ENCODE measurements at places on chromosomes 7 and 10.
A peak's percentile ranks its signal among the peaks of the same experiment; 100 is the strongest.

DNA sequence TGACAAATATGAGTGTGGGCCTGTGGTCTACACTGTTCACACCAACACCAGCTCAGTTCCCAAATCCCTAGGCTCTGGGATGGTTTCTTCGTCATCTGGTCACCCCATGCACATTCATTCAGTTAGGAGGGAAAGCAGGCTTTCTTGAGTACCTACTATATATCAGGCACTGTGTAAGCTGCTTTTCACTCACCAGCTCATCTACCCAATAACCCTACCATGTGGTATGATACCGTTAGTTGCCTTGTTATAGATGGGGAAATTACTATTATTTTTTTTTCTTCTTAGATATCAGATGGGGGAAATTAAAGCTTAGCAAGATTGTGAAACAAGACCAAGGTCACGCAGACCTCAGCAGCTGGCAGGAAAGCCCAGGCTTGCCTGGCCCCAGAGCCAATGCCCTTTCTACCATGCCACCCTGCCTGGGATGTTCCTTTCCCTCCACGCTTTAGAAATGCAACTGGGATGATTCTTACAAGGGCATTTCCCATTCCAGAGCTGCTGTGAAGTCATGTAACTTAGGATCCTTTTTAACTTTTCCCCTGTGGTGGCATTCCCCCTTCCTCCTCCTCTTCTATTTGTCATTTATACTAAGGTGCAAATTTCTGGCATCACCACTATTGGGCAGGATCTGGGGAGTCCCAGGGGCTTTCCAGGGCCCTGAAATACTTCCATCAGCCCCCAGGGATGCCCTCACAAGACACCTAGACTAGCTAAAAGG lies 93.1 kb upstream of the EFCAB10 start:
- DNase-seq, result peak; percentile 46

- DNase-seq, result no peak
Measured at GRCh38 chr10:71812913-71813590, 38.0 kb downstream of the PSAP start.

DNA sequence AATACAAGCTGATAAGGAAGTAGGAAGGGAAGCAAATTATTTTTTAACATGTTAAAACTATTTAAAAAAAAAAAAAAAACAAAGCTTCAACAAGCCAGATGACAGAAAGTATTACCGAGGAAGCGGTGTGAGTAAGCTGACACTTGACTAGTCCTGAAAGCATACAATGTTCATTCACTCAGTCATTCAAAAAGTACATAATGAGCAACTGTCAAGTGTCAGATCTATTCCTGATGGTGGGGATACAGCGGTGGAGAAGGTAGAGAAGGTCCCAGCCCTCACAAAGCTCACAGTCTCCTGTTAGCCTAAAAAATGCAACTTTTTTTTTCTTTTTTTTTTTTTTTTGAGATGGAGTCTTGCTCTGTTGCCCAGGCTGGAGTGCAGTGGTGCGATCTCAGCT lies 40.0 kb downstream of the RAPGEF5 start:
- DNase-seq, result no peak

GRCh38 chr10:103819493-103819892 lies 35.9 kb downstream of the SH3PXD2A start:
- no peak for DNase-seq

- no peak for DNase-seq
Measured at GRCh38 chr10:124144536-124144935, 51.1 kb upstream of the CHST15 start.

DNA sequence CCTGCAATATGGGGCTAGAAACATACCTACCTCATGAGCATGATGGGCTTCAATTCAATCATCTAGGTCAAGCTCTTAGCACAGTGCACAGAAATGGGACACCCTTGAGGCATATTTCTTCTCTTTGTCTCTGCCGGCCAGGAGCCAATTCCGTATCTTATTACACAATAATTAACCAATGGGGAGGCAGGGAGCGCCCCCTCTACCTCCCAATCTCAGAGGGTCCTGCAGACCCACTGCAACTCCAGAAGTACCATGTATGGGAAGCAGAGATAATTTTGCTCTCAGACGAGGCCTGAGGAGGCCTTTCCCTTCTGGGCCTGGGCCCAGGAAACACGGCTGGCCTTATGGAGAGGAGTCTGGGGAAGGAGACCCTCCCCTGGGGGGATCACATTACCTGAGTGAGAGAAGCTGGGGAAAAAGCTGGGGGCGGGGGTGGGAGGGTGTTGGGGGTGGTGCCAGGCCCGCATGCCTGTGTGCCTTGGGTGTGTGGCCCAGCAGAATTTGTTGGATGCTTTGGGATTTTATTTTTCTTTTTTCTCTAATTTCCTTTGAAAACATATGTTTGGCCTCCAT lies 155.5 kb downstream of the UBE2H start:
- no peak for DNase-seq

GRCh38 chr10:4306871-4307270 lies 519.1 kb upstream of the AKR1E2 start:
- DNase-seq, result no peak

GRCh38 chr7:30598121-30598876 lies 3.6 kb downstream of the GARS1 start:
- DNase-seq, result no peak

- no peak for DNase-seq
Measured at GRCh38 chr7:37944737-37945054, 24.3 kb downstream of the EPDR1 start.
